ENCODE measurements at places on chromosomes 11 and 22.
A peak's percentile ranks its signal among the peaks of the same experiment; 100 is the strongest.

DNA sequence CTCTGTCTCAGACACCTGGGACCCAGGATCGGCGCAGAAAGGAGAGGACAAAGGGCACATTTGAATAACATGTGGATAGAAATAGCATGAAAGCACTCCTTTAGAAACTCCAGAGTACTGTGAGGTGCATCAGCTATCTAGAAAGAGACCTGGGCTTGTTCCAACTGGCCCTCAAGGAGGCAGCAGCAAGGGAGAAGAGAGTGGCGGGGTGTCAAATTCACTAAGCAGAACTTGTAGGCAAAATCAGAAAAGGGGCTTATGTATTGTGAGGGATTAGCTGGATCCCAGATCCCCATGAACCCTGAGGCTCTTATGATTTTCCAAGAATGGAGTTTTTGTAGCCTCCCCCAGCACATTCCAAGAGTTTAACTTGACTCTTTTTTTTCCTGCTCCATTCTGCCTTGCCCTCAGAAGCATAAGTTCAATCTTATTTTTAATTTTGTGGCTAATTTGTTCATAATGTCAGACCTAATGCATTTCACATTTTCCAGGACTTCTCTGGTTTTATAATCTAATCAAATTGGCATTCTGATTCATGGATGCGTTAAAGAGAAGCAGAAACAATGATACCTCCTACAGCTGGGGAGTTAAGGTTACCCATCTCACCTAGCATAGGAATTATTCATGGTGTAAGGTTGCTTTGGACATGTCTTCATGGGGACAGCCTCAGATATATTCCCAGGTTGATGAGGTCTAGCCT, 33.6 kb downstream of the USH1C start:
- DNase-seq: no peak

DNA sequence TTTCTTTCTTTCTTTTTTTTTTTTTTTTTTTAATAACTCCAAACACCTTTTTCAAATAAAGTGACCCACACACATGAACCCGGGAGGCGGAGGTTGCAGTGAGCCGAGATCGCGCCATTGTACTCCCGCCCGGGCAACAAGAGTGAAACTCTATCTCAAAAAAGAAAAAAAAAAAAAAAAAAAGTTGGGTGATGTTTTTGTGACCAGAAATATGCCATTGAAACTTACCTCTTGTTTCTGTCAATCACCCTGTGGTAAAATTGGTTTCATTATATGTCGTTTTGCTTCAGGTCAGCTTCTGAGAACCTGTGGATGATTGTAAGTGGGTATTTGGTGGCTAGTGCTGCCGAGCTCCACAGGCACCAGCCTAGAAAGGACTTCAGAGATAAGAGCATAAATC, 238.8 kb downstream of the TBC1D22A start:
- no peak for DNase-seq

DNA sequence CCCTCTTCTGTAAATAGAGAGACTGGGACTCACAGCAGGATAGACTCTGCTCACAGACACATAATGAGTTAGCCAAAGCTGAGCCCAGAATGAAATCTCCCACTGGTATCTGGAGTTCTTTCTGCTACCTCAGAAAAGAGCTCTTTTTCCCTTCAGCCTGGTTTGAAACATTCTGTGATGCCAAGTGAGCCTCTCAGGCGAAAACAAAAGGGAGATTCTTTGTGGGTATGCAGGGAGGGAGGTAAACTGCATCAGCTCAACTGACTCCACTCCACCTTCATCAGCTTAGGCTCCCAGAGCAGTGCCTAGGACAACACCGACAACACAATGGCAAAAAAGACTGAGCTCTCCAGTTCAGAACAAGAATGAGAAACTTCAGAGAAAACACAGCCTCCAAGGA, 55.1 kb upstream of the SCUBE2 start:
- DNase-seq: peak; percentile 47

- no peak for DNase-seq
Measured at GRCh38 chr11:25758145-25758661, 573.7 kb upstream of the ANO3 start.

DNA sequence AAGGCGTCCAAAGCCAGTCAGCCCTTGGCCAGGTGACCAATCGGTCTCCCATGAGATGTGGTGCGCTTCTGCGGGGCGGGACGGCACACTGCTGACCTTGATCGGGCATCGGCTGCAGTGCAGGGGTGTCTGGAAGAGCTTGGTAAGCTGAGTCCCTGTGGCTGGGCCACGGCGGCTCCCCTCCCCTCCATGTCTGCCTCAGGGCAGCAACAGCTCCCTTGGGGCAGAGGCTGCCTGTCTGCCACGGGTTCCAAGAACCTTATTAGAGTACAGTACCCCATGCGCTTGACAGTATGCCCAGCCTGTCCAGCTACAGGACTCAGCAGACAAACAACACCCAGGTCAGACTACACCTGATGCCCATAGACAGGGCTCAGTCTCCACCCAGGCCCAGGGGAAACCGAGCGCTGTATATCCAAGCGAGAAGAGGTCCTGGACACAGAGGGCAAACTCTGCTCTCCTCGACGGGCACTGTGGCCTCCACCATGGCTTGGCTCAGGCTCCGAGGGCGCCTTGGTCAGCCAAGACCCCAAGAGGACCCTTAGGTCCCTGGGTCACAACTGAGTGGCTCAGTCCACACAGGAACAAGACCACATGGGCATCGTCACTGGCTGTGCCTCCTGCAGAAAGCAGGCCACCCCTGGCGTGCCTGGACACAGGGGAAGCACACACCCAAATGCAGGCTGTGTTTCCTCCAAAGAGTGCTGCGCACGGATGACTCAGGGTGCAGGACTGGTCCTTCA, 18.9 kb downstream of the TSPAN32 start:
- no peak for DNase-seq

- DNase-seq: peak; percentile 36
Measured at GRCh38 chr11:120017582-120018150, 120.2 kb downstream of the TRIM29 start.

- DNase-seq: no peak
Measured at GRCh38 chr11:128715691-128716561, 22.1 kb downstream of the FLI1 start.

GRCh38 chr11:120293038-120293800, 31.9 kb upstream of the TLCD5 start:
- DNase-seq: no peak

Measured in midbrain (tissue), 1 donor.